ENCODE measurements at places on chromosomes 16 and 17. TPM values are rescaled to one million over a fixed set of nuclear protein-coding genes. Genes with fewer than 3 reads are reported as not detected.

- DNase-seq, result peak; percentile 30
These were observed 2.5 kb downstream of the TTLL6 start for GRCh38 chr17:48814504-48814903.

Gene PRKCB
- not detected for total RNA-seq

- DNase-seq, result no peak
These were observed 868 bp downstream of the FAM20A start for GRCh38 chr17:68600067-68600930.

Gene TRIM47
- total RNA-seq, result 36.9 TPM

Gene DHRS7C
- total RNA-seq, result not detected
